Activated CD8-positive, alpha-beta memory T cell treated with anti-CD3 and anti-CD28 coated beads, Interleukin-2, amount 10 ng/mL, durations not matched to agents 7 days and 5 days (primary cell): ENCODE measurements at places on chromosomes 13 and 19.
A peak's percentile ranks its signal among the peaks of the same experiment; 100 is the strongest.

DNA sequence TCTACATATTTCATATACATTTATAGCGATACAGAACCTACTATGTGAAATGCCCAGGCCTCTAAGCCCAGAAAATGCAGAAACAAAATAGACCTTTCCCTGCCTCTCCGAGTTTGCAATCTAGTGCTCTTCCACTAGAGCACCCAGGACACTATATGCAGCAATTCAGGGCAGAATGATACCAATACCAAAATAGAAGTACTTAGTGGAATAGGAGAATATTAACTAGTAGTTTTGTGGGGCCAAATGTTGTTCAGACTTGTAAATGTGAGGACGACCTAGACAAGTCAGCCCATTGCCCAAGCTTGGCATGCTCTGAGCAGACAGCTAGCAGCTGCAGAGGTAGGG is 35.8 kb upstream of the FLT1 start:
- no peak for DNase-seq

- no peak for DNase-seq
Observed at GRCh38 chr13:47114030-47114429, 217.2 kb upstream of the HTR2A start.

- DNase-seq, result no peak
Observed at GRCh38 chr19:32396046-32396652, 9.4 kb upstream of the DPY19L3 start.

DNA sequence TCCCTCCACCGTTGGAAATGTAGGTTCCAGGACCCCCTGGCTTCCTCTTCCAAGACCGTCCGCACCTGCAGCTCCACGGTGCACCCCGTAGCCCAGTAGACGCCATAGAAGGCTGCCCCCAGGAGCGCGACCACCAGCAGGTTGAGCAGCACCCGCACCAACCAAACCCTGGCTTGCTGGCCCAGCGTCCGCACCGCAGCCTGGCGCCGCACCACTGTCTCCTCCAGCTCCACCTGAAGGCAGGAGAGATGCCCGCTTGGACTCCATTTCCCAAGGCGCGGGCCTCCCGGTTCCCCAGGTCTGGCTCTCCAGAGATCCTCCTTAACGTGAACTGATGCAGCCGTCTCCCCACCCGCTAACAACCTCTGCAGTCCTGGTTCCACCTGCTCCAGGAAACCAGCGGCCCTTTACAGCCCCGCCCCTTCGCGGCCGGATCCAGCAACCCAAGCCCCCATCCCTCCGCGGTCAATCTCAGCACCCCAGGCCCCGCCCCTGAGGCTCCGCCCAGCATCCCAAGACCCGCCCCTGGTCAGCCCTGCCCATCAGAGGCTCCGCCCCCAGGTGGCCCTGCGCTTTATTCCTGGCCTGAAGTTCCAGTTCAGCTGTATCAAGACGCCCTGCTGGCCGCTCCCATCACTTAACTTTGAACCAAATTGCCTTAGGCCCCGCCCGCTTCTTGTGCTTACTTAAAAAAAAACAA is 5.0 kb upstream of the LENG1 start:
- peak; percentile 85 for DNase-seq

DNA sequence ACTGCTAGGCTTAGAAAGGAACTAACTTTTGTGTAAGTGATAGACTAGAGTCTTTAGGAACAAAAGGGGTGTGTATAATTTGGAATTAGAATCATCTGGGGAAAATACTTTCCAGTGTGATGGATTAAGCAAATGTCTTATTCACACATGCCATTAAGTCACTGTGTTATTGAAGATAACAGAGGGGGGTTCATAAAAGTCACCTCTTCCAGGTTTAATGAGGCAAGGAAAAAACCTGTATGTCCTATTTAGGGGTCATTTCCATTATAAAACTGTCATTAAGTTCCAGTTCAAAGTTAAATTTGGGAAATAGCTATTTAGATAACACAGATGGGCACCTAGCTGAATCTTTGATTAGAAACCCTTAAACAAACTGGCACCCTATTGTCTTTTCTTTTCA is 505.0 kb upstream of the GPC6 start:
- DNase-seq, result no peak

DNA sequence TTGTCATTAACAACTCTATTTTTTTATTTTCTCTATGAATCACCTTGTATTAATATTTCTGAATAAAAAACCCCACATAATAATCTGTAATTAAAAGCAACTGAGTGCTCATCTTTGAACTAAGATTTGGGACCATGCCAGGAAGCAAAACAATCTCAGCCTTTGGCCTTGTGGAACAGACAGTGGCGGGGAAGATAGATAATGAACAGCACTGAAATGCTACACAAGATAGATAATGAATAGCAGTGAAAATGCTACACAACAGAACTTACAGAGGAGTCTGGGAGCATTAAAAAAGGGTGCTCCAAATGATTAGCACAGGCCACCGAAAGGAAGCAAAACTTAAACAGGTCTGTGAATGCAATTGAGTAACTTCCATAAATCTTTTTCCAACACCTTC is 134.9 kb downstream of the GPC5 start:
- DNase-seq, result no peak

DNA sequence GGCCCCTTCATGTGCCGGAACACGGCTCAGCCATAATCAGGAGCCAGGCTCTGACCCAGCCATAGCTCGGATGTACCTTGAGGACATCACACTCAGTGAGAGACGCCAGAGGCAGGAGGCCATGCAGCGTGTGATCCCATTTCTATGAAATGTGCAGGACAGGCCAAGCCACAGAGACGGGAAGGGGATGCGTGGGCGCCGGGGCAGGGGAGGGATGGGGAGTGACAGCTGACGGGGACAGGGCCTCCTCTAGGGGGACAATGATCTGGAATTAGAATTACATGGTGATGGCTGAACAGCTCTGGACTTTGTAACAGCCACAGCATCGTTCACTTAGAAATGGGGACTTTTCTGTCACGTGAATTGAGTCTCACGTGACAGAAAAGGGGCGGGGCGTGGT is 34.9 kb downstream of the SBNO2 start:
- no peak for DNase-seq

- DNase-seq, result peak; percentile 96
Observed at GRCh38 chr19:47428177-47428894, 9.0 kb upstream of the MEIS3 start.

DNA sequence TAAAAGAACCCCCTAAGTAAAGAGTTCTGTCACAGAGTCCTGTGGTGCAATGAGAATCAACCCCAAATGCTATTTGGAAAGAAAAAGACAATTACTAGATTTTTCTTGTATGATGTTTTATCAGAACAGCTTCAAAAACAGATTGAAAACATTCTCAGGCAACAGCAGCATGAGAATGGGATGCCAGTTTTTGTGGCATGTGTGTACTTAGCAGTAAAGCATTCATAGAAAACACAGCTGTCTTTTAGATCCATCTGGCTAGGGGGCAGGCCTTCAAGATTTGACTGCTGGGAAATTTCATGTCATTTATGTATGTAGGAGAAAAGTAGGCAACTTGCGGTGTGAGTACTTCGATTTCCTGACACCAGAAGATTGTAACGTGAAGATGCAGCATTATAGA is 170.5 kb upstream of the HTR2A start:
- no peak for DNase-seq

DNA sequence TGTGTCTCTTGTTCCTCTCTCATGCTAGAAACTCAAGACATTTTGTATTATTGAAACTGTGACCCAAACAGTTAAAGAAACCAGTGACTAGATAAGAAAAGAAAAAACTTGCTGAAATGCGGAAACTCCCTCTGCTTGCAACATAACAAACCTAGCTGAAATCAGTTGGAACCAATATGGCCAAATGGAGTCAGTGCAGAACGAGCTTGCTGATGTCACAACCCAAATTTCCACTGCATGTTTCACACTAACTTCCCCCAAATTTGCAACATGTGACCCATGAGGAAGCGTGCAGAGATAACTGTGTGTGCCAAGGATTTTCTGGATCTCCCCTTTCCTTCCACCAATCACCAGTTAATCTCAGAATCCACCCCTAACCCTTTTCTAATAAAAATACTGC is 208.0 kb downstream of the DLEU7 start:
- DNase-seq, result no peak

GRCh38 chr13:59946944-59947343 is 216.8 kb downstream of the DIAPH3 start:
- DNase-seq, result no peak

- no peak for DNase-seq
Observed at GRCh38 chr19:1909761-1910080, 4.5 kb downstream of the ADAT3 start.

DNA sequence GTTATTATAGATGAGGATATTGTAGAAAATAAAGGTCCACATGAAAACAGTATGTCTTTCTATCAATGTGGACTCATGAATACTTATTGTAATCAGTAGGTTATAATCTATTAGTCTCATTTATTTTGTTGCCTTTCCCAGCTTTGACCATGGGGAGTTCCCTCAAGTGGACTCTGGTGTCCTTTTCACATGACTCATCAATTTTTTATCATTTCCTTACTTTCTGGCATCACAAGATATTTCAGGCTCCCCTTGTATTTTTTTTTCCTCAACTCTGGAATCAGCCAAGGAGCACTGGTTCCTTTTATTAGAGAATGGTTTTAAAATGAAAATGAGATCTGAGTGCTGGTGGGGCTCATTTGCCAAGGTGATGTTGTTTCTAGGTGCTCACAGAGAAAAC is 63.4 kb upstream of the DIAPH3 start:
- no peak for DNase-seq

DNA sequence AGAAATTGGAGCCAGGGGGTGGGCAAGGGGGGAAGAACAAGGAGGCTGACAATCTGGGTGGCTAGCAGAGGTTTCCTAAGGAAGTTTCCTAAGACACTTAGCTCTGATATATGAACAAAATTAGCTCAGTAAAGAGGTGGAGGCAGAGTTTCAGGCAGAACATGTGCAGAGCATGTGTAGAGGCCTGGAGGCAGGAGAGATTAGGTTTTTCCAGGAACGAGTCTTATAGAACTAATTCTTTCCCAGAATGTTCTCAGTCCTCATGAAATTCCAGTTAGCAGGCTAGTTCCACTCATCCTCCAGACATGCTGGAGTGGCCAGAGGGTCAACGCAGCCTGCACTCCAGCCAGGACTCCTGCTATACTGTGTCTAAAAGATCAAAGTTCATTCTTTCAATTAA is 184.7 kb downstream of the LACC1 start:
- DNase-seq, result no peak

DNA sequence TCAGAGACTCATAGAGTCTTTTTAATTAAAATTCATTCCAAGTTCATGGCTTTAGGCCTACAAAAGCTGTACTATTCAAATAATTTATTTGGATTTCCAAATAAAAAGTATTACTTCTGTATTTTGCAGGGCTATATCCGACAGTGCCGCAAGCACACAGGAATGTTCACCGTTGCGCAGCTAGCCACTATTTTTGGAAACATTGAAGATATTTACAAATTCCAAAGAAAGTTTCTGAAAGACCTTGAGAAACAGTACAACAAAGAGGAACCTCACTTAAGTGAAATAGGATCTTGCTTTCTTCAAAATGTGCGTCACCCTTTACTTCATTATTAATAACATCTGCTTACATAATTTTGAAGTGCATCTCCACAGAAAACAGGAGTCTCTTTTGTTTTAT is 20.5 kb upstream of the C1QTNF9 start:
- no peak for DNase-seq

DNA sequence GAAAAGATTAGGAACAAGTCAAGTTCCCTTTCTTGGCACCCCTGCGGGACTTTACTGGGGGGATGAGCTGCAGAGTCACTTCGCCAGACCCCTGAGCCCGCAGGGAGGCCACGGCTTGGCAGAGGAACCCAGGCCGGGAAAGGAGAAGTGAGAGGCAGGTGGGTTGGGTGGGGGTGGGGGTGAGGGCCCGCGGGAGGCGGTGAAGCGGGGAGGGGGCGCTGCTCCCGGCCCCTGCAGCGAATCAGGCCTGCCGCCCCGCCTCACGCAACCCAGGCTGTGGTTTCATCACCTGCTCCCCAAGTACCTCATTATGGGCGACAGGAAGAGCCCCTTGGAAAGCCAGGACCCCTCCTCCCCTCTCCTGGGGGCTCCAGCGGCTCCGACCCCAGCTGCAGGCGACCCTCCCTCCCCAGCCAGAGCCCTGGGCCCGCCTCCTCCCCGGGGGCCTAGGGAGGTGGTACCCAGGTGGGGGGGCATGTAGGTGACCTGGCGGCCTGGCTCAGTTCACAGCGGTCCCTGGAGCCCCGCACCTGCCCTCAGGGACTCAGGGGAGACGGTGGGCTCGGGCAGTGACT is 9.5 kb downstream of the MEF2B start:
- no peak for DNase-seq

GRCh38 chr19:57406516-57407123 is 4.3 kb upstream of the ZNF17 start:
- DNase-seq, result peak; percentile 81

DNA sequence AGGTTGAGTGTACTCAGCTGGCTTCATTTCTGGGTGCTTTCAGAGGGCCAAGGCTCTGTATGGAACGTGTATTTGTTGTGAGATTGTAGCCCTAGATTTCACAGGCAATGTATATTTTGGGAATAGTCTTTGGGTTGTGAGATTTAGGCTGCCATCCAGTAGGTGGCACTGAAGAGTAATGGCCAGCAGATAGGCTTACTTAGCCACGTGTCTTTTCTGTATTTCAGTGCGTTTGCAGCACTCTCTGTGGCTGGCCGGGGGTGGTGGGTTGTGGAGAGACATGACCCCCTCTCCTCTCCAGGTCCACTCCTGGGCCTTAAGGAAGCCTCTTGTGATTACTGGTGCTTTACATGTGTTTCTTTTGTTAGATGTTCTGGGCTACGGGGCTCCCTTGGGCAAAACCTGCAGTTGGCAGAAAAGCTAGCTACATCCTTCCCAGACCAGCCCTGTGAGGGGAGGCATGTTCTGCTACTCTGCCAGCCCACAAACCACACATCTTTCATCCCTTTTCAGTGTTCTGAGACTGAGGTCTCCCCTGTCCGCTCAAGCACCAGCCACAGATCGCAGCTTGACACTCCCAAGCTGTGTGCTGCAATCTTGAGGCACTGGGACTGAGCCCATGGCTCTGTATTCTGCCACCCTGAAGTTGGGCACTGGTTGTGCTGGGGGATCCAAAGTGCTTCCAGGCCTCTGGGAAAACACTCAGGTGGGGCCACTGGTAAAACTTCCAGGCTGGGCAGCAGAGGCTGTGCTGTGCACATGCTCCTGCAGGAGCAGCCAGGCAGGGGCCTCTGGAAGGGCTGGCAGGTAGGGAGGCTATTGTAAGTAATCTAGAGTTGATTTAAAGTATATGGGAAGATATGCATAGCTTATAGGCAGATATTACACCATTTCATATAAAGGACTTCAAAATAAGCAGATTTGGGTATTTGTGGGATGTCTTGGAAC is 1096.8 kb upstream of the PCDH20 start:
- DNase-seq, result no peak

DNA sequence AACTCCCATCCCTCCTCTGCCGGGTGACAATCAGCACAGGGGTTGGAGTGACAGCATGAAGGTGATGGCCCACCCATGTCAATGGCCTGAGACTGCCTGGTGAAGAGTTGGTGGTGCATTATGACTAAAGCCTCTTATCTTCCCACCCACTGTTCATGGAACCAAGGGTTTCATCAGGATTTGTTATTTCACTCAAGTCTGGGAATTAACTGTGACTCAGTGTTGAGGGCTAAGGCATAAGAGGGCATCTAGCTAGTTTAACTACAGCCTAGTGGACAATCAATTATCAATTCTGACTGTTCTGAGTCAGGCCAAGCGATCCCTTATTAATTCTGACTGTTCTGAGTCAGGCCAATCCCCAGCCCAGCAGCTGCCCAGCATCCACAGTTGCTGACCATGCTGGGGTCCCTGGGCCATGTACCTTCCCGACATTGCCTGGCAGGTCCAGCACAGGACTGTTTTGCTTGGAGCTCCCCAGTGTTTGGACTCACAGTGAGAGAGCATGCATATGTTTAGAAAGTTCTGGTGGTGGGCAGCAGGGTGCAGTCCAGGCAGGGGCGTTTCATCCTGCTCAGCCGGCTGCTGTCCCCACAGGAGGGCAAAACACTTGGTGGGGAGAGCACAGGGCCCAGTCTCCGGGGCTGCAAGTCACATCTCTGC is 65.5 kb downstream of the RASL11A start:
- DNase-seq, result no peak
